ENCODE measurements at places on chromosomes 1 and 21.

GRCh38 chr1:185317886-185318310 is 855 bp upstream of the IVNS1ABP start:
- DNase-seq: peak; percentile 63

DNA sequence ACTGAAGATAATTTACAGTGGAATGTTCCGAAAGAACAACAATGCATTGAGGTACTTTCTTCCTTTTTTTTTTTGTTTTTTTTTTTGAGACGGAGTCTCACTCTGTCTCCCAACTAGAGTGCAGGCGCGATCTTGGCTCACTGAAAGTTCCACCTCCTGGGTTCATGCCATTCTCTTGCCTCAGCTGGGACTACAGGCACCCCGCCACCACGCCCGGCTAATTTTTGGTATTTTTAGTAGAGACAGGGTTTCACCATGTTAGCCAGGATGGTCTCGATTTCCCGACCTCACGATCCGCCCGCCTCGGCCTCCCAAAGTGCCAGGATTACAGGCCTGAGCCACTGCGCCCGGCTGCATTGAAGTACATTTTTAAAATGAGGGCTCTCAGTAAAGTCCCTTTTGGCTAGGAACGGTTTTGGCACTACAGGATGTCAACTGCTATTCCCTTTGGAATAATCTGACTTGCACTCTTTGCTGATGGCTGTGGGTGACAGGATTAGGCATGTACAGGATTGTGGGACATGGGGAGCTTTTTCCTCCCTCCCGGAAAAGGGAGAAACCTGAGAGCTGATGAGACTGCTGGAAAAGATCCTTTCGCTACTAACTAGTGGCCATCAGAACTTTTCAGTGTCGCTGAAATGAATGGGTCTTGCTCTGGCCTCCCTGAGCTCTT is 56.9 kb upstream of the EDEM3 start:
- DNase-seq: no peak

GRCh38 chr21:28856588-28857250 is 136.0 kb downstream of the LTN1 start:
- DNase-seq: no peak

DNA sequence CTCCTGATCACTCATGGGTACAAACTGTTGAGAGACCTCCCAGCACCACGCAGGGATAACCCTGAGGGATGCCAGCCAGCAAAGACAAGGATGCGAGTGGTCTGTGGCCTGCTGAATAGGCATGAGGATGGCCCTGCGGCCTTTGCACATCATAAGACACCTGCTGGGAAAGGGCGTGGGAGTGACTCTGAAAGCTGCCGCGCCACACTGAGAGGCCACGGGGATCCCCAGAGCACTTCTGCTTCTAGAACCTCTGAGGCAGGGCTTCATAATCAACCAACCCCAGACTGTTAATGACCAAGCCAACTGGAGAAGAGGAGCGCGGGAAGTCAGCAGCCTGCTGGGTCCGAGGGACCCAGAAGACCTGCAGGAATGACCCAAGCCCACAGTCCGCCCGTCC is 73.8 kb downstream of the SH3BGR start:
- DNase-seq: no peak
